ENCODE measurements at places on chromosomes 4 and X.
A peak's percentile ranks its signal among the peaks of the same experiment; 100 is the strongest.

GRCh38 chr4:140870427-140870826 lies 114.2 kb upstream of the TBC1D9 start:
- no peak for DNase-seq

GRCh38 chrX:55488006-55488592 lies 1.5 kb downstream of the USP51 start:
- peak; percentile 60 for DNase-seq

DNA sequence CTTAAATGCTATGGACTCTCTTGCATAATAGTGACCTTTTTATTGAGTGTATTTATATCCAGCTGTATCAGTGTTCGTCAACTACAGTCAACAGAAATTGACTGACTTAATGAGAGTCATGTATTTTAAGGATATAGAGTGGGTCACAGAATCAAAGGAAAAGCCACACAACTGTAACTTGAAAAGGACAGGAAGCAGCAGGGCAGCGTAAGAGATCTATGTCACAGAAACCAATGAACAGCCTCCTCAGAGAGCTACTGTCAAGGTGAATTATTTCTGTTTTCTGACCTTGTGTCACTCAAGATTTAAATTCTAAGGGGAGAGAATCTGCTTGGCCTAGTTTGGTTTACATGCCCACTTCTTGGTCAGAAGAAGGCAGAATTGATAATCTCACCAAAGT lies 94.1 kb upstream of the FRAS1 start:
- no peak for DNase-seq

GRCh38 chr4:78656968-78657445 lies 105.4 kb downstream of the ANXA3 start:
- no peak for DNase-seq

DNA sequence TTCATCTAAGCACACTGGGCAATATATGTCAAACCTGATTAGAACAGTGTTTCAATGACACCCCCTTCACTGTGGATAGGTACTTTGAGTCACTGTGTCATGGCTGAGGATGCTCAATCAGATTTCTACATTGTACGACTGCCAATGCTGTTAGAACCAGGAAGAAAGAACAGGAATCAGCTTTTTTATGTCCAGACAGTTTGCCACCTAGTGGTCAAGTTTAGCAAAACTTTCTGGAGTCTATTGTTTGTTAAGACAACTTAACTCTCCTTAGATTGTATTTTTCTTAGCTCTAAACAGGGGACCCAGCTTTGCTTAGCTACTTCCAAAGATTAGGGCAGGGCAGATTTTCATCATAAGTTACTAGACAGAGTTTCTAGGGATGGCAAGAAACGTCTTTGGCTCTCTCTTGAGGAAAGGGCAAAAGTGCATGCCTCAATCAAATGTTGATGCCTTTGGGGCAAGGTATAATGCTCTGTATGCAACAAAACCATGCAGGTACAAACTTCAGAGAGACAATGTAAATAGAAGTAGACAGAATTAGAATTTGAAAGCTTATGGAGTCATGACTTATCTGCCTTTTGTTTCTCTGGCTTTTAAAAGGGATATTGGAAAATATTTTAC lies 40.5 kb upstream of the BMP3 start:
- peak; percentile 58 for DNase-seq

GRCh38 chr4:20062054-20062453 lies 189.7 kb upstream of the SLIT2 start:
- no peak for DNase-seq

GRCh38 chrX:18757956-18758932 lies 50.8 kb downstream of the PPEF1 start:
- DNase-seq, result no peak

DNA sequence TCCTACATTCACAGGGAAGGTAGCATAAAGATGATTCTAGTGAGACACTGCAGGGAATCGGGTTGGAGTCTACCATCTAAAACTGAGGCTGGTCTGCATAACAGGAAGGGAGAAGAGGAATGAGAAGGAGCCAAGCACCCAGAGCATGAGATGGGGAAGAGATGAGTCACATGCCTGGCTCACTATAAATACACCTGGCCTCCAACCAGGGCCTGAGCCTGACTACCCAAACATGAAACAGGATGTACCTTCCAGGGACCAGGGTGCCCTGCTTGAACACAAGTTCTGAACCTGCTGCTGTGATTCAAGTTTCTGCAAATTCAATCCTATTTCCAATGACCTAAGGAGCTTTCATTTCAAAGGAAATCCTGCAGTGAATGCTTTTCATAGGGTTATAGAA lies 24.9 kb downstream of the CD99L2 start:
- DNase-seq, result peak; percentile 10

DNA sequence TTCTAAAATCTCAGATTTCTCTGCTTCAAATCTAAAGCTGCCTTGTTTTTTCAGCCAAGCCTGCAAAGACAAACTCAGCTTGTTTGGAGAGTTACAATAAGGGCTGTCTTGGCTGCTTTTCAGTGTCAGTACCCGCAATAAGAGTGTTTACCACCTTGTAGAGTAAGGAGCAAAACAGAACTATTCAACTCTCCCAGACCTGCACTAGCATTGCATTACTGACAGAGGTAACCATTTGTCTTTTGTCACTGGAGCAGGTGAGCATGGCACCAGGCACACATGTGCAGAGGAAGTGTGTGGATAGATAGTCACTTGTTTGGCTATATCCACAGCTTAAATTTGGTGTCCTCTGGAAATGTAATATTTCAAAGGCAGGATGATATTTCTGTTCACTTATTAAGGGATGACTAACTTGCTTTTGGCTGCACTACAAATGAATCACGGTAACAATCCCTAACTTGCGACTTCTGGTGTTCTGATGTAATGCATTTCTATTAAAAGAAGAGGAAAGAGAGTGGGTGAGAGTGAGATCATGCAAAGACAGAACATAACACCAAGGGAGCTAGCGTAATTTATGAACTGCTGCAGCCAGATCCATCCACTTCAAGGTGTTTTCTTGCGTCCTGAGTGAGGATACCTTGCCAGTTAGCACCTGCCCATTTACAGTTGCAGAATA lies 38.6 kb downstream of the PTCHD1 start:
- DNase-seq, result peak; percentile 48

DNA sequence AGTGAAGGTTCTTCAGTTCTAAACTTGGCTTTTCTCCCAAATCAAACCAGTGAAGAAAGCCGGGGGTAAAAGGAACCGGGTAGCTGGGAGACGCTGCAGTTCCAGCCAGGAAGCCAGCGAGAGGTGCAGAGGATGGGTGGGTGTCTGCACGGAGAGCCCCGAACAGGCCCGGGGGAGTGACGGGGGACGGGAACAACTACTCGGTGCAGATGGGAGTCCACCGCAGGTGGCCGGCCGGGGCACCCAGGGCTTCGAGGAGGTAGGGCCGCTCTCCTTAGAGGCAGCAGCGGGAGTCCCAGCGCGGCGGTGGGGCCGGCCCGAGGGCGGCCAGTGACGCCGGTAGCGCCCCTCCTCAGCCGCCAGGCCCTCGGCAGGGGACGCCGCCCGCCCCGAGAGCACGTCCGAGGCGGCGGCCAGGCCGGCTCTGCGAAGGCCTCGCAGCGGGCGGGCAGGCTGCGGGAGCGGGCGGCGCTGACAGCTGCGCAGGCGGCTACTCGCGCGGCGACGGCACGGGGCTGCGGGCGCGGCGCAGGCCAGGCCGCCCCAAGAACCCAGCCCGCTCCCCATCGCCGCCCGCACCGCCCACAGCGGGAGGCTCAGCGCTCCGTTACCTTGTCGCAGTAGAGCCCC lies 449 bp downstream of the FBXL5 start:
- peak; percentile 62 for DNase-seq

DNA sequence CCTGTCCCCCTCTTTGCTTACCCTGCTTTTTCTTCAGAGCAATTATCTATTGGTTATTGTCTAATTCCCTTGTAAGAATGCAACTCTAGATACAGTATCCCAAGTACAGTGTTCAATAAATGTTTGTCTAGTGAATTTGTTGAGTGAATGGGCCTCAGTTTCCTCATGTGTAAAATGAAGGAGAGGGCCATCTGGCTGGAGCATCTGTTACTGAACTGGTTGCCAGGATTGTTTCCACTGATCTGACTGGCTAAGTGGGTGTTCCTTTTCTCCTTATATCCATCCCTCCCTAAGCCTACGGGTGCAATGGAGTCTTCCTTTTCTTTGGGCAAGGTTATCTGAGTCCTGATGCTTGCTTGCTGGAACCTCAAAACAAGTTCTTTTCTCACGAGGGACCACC lies 185.2 kb upstream of the RPS6KA3 start:
- DNase-seq, result no peak

GRCh38 chrX:18733287-18733686 lies 25.8 kb downstream of the PPEF1 start:
- no peak for DNase-seq

DNA sequence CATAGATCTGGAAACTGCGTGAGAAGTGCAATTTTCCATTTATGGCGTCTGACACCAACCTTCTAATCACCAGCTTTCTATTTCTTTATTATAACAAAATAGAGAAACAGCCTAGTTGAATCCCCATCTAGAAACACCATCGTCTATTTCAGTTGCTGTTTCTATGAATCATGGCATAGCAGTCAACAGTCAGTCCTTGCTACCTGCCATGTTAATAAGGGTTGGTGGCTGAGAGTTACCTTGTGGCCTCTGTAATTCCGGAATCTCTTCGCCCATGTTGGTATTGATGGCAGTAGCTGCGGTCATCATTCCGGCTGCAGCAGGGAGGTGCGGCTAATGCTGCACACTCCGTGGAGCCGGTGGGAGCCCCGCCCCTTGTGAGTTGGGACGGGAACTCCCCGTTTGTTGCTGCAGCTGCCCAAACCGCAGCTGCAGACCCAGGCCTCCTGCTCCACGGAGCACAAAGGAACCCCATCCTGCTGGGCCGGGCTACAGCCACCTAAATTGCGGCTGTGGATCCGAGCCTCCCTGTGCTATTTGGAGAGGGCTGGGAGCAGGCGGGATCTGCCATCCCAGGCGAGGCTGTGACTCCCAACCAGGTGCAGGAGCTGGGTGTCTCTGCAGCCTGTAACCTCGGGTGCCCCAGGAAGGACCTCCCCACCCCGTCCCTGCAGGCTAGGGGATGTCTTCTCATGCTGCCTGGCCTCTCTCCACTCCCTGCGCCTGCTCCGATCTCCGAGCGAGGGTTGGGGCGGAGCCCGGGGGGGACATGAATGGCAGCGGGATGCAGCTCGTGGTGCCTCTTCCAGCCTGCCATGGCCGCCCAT lies 115.4 kb upstream of the STK26 start:
- no peak for DNase-seq

GRCh38 chr4:159639671-159640323 lies 536.9 kb downstream of the RAPGEF2 start:
- DNase-seq, result no peak

DNA sequence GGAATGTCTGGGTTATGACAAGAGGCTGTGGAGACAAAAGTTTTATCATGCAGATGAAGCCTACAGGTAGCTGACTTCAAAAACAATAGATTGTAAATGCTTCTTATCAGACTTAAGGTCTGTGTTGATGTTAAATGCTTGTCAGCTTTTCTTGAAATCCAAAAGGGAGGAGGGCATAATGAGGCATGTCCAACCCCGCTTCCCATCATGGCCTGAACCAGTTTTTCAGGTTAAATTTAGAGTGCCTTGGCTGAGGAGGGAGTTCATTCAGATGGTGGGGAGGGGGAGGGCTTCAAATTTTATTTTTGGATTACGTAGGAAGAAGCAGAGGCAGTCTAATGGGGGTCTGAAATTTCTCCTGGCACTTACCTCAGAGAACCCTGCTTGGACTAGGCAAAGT lies 207.7 kb upstream of the HDX start:
- DNase-seq, result no peak

GRCh38 chr4:149555799-149556198 lies 259.8 kb downstream of the IQCM start:
- peak; percentile 6 for DNase-seq

- DNase-seq, result no peak
Observed at GRCh38 chr4:114205261-114205660, 225.8 kb upstream of the ARSJ start.

DNA sequence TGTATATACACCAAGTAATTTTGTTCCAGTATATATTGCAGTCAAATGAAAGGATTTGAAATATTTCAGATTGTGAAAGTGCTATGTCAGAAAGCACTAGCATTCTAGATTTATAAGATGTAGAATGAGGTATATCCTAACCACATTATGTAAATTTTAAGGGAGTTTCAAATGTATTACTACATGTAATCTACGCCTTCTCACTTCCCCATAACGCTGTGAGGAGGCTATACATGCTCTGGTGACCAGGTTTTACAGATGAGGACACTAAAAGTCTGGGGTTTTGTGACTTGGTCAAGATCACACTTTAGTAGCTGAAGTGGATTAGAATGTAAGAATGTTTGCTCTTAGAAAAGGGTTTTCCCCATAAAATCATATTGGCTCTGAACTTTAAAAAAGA lies 8.1 kb downstream of the ENPEP start:
- no peak for DNase-seq

DNA sequence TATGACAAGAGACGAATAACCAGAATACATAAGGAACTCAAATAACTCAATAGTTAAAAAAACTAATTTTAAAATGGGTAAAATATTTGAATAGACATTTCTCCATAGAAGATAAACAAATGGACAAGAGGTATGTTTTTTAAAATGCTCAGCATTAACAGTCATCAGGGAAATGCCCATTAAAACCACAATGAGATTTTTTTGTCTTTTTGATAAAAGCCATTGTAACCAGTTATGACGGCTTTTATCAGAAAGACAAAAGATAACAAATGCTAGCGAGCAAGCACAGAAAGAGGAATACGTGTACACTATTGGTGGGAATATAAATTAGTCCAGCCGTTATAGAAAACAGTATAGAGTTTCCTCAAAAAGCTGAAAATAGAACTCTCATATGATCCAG lies 388.2 kb upstream of the INTU start:
- no peak for DNase-seq

DNA sequence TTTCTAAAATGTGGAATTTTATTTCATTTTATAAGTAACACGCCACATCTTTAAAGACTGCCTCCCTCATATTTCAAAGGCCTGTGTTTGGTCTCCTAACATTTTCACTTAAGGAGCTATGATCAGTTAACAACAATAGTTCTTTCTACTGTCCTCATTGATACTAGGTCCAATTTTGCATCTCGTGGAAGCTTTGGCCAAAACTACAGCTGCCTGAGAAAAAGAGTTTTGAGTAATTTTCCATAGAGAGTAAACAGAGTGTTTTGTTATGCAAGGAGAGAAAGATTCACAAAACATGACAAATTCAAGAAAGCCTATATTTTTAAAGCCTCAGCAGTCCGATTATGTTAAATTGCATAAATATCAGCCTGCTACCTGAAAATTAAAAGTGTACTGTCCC lies 11.4 kb upstream of the PCDH18 start:
- DNase-seq, result no peak

- DNase-seq, result no peak
Observed at GRCh38 chr4:101355246-101355645, 7.9 kb upstream of the PPP3CA start.
